ENCODE measurements at places on chromosomes 2 and 18.

GRCh38 chr2:101330253-101330933, 21.9 kb upstream of the RNF149 start:
- DNase-seq: no peak

DNA sequence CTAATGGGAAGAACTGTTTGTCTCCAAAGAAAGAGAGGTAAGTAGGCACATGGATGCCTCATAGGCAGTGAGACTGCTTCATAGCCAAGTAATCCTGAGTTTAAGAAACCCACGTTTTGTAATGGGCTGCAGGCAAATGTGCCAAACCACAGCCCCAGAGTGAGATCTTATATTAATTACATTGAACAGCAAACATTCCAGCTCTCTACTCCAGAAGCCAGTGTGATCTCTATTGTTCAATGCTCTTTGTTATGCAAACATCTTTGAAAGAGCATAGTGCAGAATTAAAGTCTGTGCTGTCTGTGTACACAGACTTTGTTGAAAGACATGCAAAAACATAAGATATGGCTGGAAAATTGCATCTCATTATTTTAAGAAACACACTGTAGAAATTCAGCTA, 720.8 kb upstream of the REG3G start:
- DNase-seq: no peak

- no peak for DNase-seq
These were observed 688 bp upstream of the WDR33 start for GRCh38 chr2:127811397-127812321.

- DNase-seq: no peak
These were observed 45.3 kb downstream of the FOSL2 start for GRCh38 chr2:28437918-28438317.

GRCh38 chr18:58362027-58362575, 266.8 kb downstream of the ALPK2 start:
- no peak for DNase-seq

All from T-helper 1 cell (primary cell).